Myocyte (in vitro differentiated cells): ENCODE measurements at places on chromosomes 2 and 18. TPM values are rescaled to one million over a fixed set of nuclear protein-coding genes. Genes with fewer than 3 reads are reported as not detected.
A peak's percentile ranks its signal among the peaks of the same experiment; 100 is the strongest.

DNA sequence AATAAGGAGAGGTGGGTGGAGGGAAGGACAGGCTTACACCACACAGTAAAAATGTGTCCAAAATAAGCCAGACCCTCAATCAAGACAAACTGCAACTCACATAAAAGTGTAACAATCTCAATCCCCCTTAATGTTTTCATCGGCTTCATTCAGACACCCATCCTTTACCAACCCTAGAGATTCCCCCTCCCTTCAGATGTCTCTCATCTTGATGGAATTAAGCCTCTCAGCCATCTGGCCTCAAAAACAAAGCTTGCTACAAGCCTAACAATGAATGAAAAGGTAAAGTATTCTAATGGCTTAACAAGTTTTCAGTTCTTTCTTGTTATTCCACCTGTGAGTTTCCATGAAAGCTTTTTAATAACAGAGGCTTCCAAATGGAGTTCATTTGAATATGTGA, 5.2 kb downstream of the RTTN start:
- DNase-seq = no peak

The MEMO1 gene
- total RNA-seq = 50.0 and 58.9 TPM in 2 replicates

GRCh38 chr2:32963941-32964340, 17.2 kb downstream of the LTBP1 start:
- DNase-seq = peak; percentile 13

The DSC2 gene
- total RNA-seq = not detected in 2 replicates
